ENCODE measurements at places on chromosomes 7 and 10.

- DNase-seq: no peak
Measured at GRCh38 chr10:95755511-95756004, 405 bp upstream of the ENTPD1 start.

DNA sequence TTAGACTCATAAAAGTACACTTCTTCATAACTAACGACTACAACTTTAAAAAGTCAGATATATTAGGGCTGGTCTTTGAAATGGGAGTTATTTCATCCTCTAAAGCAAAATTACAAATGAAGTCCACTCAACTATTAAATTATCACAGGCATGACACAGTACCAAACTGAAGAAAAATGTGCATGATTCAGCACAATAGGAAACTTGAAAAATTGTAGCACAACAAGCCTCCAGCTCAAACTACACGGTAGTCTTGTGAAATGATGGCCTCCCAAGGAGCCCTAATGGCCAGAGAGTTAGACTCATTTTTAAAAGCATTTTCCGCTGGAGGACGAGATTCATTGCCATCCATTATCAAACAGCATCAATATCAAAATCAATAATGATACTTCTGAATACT is 76.4 kb downstream of the MAGI2 start:
- no peak for DNase-seq

DNA sequence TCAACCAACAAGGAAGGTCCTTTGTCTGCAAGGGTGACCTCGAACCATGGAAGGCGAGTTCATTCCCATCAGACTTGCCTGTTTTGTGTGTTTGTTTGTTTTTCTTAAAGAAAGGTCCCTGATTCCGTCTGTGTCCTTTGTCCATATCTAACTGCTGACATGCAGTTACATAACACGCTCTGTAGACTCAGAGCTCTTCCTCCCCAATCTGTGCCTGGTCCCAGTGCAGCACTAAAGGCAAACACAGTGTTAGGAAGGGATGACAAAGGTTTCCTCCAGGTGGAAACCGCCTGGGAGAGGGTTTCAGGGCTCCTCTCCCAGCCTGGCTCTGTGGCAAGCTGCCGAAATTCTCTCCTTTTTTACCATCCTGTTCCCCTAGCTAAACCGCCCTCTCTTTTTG is 13.4 kb downstream of the JCAD start:
- DNase-seq: no peak

- DNase-seq: no peak
Measured at GRCh38 chr7:156703209-156703608, 62.6 kb downstream of the RNF32 start.

GRCh38 chr7:155721056-155721455 is 76.6 kb downstream of the RBM33 start:
- no peak for DNase-seq

GRCh38 chr10:57482259-57482658 is 785.4 kb downstream of the IPMK start:
- no peak for DNase-seq

- DNase-seq: no peak
Measured at GRCh38 chr7:144525956-144526355, 122.5 kb upstream of the NOBOX start.

DNA sequence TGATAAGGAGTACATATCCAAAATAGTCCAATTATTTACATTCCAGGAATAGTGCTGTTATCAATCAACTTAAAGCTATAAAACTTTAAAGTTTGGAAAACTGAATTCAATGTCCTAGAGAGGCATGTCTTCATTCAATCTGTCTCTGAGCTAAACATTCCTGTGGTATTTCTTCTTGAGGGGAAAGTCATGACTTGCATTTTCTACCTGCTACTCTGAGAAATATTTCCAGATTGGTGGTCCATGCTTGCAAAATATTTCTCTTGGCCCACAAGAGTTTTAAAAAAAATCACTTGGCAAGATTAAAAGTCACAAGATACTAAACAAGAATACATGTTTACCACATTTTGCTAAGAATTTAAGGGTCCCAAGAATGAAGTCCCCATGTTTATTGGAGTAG is 63.6 kb upstream of the HGF start:
- DNase-seq: no peak

DNA sequence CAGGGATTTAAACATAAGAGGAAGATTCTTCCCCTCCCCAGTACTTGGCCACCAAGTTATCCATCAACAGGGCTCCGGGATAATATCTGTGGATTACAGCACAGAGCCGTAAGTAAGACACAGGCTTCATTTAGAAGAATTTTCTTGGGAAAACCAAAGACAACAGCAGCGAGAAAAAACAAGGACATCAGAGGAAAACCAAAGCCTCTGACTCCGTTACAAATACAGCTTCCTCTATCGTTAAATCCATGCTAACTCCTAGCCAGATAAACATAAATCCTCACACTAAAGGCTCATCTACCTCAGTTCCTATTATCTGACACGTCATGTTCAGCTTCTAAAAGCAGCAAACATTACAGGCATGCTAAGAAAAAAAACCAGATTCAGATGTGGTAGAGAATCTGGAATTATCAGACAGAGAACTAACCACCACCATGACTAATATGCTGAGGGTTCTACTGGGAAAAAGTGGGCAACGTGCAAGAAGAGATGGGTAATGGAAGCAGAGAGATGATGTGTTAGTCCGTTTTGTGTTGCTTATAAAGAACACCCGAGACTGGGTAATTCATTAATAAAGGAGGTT is 48.4 kb downstream of the BRI3 start:
- DNase-seq: no peak

DNA sequence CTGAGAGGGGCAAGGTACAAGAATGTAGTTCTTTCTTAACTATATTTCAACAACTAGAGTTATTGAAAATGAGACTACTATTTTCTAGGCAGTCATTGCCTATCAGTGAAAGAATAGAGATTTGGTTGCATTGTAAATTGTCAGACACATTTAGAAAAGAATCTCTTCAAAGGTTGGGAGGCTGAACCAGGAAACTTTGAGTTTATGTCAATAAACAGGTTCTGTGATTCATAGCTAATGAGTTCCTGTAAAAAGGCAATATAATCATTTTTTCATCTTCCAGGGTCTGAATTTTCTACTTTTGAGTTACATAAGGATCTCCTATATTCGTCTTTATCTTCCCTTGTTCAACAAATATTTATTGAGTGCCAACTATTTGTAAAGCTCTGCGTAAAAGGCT is 47.1 kb downstream of the MAGI2 start:
- DNase-seq: no peak

DNA sequence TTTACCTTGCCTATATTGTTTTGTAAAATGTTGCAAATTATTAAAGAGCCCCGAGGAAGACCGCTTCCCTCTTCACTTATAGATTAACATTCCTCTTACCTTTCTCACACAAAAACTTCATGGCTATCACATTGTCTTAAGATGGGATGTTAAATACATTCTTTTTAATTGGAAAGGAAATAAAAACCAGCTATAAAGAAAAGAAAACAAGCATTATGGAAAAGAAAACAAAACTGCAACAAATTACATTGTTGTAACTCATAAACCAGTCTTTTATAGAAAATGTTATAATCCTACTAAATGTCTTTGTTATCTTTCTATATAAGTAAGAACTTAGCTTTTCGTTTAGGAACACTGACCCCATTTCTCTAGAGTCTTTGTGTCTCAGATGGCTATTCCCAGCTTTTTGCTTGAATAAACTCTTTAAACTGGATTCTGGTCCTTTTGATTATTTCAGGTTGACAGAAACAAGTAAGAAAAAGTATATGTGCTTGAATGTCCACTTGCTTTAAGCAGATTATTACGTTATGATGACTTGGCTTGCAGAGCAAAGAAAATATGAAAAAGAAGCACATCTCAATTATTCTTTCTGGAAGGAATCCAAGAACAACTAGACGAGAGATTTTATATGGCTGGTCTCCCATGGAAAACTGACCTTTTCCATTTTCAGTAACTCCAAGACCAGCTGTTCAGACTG is 128.2 kb downstream of the AKR1D1 start:
- DNase-seq: no peak

GRCh38 chr7:48528646-48529045 is 357.4 kb downstream of the ABCA13 start:
- no peak for DNase-seq

DNA sequence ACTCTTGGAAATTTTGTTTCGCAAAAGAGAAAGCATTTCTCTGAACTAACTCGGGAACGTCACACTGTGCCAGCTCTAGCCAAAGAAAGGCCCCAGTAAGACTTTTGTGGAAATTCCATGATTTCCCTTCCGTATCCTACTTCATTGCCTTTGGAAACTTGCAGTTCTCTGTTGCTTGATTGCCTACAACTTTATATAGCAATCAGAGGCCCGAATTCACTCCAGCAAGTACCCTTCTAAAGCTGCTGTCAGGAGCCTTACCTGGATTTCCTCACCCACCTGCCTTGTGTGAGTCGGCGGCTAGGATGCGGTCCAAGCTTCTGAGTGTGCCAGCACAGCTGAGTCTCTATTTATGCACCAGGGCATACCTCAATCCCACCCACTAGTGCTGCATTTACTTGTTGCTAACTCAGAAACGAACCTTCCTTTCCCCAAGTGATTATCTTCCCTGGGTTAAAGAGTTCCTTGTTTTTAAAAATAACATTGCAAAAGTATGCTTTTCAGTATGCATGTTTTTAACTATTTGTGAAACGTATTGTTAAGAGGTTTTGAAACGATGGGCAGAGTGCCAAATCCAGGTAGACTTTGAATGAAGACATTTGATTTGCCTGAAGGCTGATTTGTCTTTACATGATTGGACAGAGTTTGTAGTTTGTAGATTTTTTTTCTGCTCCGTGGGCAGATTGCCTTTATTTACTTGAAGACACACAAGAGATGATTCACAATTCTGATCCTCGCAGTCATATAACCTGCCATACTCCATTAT is at the start of gene AGR2:
TSS of gene AGR2 (minus strand) at position 326 of the 766 bp plus-strand sequence. CDS start 3,203 bp downstream, outside the sequence.
- no peak for DNase-seq

DNA sequence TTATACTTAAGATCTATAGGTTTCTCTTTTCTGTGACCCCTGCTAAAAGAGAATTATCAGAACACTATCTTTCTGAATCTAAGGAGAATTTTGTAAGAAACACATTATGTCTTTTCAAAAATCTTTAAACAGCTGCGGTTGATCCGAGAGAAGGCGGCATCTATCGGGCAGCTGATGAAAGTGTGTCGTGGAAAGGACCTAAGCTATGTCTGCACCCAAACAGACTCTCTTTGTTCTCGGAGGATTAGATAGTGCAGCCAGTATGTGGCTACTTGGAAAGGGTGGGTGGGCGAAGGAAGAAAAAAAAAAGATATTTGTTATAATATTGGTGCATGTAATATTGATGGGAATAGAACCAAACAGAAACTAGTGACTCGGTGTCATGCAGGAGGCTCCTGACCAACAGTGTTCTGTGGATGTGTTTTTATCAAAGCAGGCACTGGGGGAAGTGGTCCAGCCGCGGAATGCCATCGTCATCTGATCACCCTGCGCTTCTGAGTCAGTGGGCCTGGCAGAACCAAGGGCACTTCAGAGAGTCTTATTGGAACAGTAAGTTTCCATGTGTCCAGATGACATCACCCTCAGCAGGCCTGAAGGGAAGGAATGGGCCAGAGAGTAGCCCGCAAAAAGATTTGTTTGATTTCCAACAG is 509.7 kb upstream of the AKR1E2 start:
- DNase-seq: no peak

- no peak for DNase-seq
Measured at GRCh38 chr10:75841266-75841665, 409.8 kb downstream of the LRMDA start.

GRCh38 chr7:140639366-140640053 is 1.1 kb downstream of the DENND2A start:
- DNase-seq: no peak

DNA sequence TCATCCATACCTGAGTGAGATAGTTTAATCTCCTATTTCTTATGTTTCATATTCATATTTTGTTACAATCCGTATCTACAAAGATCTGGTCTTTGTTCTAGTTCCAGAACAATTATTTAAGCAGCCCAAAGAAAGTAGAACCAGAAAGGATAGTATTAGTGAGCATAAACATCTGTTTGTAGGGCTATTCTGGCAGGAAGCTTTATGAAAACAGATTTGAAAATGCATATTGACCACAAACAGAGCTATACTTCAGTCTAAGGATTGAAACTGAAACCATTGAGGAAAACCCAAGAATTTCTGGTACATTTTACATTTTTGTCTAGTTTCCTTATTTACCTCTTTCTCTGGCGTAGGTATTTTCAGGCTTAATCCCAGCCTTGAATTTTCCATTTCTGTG is 28.1 kb downstream of the LRGUK start:
- no peak for DNase-seq

DNA sequence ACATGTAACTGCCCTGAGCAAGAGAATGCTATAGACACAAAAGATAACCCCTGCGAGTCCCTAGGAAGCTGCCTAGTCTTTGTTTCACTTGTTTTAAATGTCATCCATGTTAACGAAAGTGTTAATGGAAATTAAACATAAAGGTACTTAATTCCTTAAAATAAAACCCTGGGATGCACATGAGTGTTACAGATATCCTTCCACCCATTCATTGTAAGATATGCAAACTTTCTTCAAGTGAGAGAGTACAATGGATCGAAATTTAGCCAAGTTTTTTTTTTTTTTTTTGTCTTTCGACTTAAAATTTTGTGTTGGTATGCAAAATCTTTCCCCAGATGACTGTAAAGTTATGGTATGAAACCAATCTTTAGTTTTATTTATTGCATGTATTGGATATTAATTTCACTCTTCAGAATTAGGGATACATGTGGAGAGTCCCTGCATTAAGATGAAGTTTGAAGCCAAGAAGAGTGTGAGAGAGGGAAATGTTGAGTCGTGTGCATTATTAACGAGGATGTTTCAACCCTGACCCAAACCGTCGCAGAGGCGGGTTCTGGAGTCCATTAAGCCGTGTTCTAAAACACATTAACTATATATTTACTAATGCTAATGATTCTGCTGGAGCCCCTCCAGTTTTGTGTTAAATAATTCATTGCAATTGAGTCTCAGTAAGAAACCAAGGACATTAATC is 1.6 kb downstream of the CDK14 start:
- DNase-seq: no peak

DNA sequence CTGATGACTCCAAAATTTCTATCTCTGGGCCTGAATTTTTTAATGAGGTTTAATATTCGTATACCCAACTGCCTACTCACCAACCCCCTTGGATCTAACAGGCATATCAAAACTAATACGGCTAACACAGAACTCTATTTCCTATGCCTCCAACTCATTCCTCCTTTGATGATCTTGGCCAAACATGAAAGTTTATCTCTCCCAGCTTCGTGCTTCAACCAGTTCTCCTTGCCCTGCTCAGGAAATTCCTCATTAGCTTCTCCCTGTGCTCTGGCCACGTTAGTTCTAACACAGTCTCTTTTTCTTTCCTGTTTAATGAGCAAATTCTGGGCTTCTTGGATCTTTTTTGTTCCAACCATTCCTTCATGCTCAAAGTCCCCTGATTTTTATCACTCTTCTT is 138.9 kb upstream of the PTN start:
- DNase-seq: no peak

DNA sequence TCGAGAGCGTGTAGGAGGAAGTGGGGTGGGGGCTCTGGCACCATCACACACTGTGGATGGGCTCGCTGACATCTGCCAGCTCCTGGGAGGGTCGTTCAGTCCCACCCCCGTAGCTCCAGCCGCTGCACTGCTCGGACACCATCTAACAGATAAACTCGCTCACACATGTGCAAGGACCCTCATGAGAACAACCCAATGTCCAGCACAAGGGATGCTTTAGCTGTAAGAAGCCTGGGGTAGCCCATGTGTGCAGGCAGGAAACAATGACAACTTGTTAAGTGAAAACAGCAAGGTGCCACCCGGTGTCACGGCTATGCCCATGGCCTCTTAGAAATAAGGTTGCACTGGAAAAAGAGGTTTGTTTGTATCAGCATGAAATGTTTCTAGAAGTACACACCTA is 14.1 kb downstream of the OGDHL start:
- no peak for DNase-seq
